ENCODE measurements at places on chromosomes 3 and 15.

DNA sequence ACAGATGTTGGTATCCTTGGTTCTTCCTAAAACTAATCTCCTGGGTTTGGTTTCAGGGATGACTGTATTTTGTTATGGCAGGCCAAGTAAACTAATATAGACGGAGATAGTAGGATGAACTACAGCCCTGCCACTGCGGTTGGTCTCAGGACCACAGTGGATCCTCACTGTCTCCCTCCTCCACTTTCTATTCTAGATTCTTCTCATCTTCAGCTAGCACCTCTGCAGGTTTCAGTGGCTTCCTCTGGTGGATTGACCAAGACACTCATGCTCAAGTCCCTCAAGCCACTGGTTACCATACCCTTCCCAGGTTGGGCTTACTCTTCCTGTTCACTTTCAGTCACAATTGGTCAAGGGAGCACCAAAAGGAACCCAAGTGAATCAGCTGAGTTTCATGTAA, 71.1 kb upstream of the CLDN18 start:
- no peak for DNase-seq

DNA sequence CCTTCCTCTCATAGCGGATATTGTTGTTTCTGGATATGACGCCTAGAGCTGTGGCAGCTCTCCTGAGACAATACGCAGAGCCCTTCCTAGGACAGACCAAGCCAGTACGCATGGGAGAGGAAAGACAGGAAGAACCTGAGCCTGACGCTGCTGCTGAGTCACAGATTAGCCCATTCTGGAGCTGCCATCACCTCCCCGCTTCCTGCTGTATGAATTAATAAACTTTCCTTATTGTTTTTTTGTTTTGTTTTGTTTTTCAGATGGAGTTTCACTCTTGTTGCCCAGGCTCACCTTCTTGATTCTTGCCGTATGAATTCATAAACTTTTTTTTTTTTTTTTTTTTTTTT, 67.0 kb downstream of the PPCDC start:
- no peak for DNase-seq

- no peak for DNase-seq
Measured at GRCh38 chr3:116423374-116423773, 21.9 kb downstream of the LSAMP start.

DNA sequence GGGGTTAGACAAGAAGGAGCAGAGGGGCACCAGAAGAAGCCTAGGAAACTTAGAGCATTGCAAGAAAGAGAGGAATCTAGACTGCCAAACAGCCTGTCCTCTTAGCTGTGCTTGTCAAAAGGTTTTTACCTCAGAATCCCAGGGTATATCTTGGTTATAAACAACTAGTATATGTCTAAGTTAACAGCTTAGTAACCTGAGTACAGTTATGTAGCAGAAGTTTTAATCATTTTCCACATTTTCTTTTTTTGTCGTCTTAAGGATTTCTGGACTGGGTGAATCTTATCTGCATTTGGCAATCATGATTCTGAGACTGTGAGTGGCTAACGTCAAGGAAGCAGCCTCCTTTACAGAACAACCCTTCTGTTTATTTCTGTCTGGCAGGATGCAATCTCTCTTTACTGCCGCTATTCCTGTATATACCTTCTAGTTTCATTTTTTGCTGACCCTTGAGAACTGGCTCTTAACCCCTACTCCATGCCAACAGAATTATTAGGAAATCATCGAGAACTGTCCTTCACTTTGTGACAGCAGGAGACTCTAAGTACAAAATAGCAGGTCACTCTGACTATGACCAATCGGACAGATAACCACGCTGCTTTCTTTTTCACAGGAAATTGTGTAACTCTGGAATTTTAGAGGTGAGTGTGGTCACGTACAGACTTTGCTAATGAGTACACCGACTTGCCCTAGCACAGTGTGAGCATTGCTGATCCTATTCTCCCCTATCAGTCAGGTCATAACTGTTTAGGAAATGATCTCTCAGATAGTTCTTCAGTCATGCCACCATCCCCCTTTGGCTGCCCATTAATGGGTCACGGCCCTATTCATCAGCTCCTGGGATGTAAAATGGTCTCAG, 3.3 kb upstream of the CP start:
- no peak for DNase-seq

- no peak for DNase-seq
Measured at GRCh38 chr3:124587053-124587408, 143.2 kb upstream of the UMPS start.
